ENCODE measurements at places on chromosomes 7 and 10. TPM values are rescaled to one million over a fixed set of nuclear protein-coding genes. Genes with fewer than 3 reads are reported as not detected.

Gene LLCFC1
- total RNA-seq: not detected

Gene TMEM26
- not detected for total RNA-seq

DNA sequence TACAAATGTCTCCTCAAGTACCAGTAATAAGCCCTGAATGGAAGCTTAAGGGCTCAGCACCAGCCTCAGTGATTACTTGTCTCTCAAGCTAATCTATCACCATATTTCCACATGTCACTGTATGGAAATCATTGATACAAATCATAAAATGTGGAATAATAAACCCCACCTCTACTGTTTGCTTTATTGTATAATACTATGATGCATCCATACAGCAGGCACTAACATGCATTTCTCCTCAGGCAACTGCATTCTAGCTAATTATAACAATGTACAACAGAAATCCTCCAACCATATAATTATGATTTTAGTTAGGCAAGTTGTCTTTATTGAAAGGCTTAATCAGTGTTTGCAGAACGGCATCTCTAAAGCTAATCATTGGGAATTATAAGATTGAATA is 26.2 kb downstream of the CRPPA start:
- DNase-seq: no peak

DNA sequence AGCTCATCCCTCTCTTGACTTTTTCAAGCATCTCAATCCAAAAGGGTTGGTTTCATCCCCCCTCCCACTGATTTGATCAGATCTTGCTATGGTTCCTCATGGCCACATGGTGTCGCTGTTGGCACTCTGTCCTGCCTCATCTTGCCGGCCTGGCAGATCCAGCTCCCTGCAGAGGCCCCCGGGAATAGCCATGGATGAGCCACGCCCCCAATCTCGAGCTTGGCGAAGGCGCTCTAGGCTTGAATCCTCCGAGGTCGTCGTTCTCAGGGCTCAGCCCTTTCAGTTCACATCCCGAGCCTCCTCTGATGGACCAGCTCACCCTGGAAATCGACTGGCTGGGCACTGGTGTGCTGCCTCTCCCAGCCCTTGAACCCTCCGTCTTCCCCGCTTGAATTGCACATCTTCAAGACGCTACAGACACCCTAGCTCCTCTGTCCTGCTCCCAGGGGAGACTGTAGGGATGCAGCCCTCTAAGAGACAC is 628.7 kb downstream of the TYW1 start:
- peak; percentile 61 for DNase-seq

DNA sequence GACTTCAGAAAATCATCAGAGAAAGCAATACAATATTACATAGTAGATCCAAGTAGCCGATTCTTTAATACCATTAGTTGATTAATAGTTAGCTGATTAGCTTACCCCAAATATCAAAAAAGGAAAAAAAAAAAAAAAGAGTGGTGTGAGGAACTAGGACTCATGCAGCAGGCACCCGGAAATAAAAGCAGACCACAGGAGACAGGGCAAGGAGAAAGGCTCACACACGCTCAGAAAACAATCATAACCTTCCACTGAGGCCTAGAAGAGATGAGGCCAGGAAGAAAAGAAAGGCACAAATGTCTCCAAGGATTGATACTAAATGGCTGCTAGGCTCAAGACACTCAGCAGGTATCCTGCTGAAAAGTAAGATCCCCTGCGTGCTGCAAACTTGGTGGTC is 25.9 kb downstream of the TRDMT1 start:
- DNase-seq: no peak

GRCh38 chr7:57370066-57370738 is 79.8 kb upstream of the ZNF716 start:
- DNase-seq: no peak

- no peak for DNase-seq
These were observed 1020.0 kb upstream of the GHITM start for GRCh38 chr10:83119346-83119745.

DNA sequence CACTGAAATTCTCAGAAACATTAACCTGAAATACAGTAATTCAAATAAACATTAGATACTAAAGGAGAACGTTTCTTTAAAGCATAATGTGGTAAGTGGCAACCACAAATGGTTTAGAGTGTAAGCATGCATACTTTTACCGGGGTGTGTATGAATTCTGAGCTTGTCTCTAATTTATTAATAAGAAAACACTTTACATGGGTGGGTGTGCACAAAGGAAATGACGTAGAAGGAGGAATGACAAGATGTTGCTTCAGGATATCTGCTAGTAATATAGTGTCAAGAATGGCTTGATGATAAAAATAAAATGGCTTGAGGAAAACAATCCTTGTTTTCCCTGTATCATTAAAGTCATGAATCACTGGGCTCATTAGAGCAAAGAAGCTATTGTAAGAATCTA is 92.5 kb downstream of the ARL4A start:
- peak; percentile 32 for DNase-seq

GRCh38 chr10:120606051-120606764 is 149.2 kb downstream of the PLPP4 start:
- DNase-seq: no peak

Gene NRG3
- total RNA-seq: 0.87 TPM

Gene CDK6
- total RNA-seq: 34.8 TPM

DNA sequence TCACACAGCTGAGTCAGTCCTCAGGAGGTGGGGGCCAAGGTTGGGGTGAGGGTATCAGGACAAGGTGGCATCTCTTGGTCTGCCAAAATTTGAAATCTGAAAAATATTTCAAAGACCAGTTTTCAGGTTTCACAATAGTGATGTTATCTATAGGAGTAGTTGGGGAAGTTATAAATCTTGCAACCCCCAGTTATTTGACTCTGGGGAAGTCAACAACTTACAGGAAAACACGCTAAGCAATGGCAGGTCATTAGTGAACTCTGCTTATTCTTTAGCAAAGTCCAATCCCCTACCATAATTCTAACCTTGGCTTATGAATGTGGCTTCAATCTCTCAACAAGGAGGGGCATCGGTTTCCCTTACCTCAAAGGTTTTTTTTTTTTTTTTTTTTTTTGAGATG is 94.9 kb downstream of the MARCHF5 start:
- DNase-seq: no peak

DNA sequence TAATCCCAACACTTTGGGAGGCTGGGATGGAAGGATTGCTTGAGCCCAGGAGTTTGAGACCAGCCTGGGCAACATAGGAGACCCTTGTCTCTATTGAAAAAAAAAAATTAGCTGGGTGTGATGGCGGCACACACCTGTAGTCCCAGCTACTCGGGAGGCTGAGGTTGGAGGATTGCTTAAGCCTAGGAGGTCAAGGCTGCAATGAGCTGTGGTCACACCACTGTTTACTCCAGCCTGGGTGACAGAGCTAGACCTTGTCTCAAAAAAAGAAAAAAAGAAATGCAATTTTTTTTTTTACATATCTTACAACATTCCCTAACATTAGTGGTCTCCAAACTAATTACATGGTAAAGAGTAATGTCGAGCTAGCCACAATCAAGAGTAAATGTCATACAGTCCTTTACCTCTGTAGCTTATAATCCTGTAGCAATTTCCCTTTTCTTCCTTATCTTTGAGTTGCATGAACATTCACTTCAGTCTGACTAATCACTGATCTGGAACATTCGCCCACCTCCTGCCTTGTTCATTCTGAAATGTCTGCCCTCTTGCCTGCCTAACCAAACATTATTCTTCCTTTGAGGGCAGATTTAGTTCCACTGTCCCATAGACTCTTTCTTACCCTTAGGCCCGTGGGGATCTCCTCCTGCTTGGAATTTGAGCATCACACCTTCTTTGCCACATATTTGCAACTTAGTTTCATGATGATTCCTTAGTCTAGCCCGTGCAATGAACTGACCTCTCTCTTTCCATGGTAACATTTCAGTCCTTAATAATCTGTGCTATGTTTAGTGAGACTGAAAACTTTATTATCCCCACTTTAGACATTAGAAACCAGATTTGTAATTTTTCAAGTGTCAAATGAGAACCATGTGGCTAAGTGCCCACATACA is 4.8 kb upstream of the VCL start:
- DNase-seq: no peak

Gene OPALIN
- not detected for total RNA-seq

- DNase-seq: no peak
These were observed 369.5 kb downstream of the PHF14 start for GRCh38 chr7:11343136-11343535.

Gene CPA4
- 11.6 TPM for total RNA-seq

Gene SLIT1
- 0.03 TPM for total RNA-seq

- no peak for DNase-seq
These were observed 550 bp upstream of the PLAU start for GRCh38 chr10:73910401-73910763.

- DNase-seq: no peak
These were observed 27.7 kb upstream of the CSGALNACT2 start for GRCh38 chr10:43110338-43111071.

Gene LRRC18
- total RNA-seq: not detected

Gene ZNF777
- 19.6 TPM for total RNA-seq

DNA sequence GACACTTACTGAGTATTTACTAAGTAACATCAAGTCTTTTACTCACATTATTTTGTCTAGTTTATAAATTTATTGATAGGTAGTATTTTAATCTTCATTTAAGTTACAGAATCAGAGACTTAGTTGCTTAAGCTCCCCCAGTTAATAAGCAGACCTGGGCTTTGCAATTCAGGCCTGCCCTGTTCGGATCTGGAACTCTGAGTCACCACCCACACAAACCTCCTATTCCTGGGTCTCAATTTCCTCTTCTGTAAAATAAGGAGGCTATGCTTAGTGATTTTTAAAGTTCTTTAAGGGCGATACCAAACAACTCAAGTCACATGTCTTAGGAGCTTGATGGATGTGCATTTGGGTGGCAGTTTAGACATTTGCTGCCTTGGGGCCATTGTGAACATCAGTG is 3.5 kb upstream of the MGAM start:
- no peak for DNase-seq

Gene HHEX
- 0.64 TPM for total RNA-seq

DNA sequence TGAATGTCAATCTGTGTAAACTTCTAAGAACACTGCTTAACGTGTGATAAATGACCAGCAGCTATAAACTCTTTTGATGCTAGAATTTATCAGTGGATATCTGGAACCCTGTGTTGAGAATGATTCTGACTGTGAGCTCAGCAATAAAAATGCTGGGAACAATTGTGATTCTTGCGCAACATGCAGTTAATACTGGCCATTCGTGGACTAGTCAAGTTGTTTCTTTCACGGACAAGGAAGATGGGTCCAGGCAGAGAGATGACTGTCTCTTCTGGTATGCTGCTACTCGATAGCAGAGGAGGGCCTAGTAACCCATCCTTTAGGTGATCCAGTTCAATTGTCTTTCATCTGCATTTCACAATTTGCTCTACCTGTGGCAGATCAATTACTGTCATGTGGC is 394.8 kb upstream of the IGFBP3 start:
- no peak for DNase-seq

DNA sequence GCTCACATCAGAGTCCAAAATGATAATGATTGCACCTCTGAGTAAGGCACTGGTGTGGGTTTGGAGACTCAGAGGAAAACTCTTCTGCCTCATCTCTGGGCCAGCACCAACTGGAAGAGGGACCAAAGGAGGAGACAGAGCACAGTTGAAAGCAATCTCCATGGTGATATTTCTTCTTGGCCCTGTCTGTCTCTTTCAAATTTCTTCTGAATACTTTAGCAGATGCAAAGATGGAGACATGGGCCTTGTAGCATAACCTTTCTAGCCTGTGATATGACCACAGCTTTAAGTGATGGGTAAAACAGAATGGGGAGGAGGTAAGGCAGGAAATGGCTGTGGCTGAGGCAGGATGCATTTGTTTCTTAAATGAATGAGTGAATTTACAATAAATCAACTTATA is 12.2 kb upstream of the GIMAP7 start:
- no peak for DNase-seq

Gene CRYGN
- not detected for total RNA-seq

DNA sequence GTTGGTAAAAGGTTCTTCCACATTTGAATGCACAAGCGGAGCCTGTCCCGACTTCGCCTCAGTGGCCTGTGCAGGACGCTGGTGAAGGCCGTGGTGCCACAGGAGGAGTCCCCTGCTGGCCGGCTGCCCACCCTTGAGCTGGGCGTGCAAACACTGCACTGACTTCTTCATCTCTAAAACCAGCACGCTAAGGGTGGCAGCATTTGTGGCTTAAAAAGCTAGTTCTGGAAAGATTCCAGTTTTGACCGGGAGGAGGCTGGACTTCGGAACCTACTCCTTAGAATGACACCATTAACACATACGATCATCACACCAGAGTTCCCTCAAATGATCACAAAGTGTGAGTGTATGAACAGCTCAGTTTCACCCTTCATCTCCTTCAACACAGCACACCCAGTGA is 102.4 kb downstream of the SMURF1 start:
- no peak for DNase-seq

GRCh38 chr10:1726861-1727260 is 10.5 kb downstream of the ADARB2 start:
- DNase-seq: no peak

Gene MAGI2
- total RNA-seq: 0.84 TPM

Gene HDAC9
- 21.5 TPM for total RNA-seq

- DNase-seq: no peak
These were observed 106.2 kb upstream of the DLX6 start for GRCh38 chr7:96899108-96899507.

DNA sequence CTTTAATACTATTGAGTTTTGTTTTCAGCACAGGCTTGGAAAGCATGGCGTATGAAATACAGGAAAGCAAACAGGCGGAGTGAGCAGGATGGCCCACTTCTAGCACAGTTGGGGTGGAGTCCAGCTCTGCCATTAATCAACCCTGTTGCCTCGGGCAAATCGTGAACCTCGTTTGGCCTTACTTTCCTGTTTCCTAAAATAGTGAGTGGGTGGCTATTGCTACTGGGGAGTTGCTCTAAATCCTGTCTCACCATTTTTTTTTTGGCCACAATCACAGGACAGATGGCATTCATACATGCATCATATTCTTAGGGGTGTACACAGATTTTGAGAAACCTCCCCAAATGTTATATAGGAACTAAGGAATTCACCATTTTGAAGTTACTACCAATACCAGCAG is 157.8 kb downstream of the ANLN start:
- DNase-seq: no peak

- no peak for DNase-seq
These were observed 326.9 kb upstream of the NPSR1 start for GRCh38 chr7:34331102-34331501.

Gene SLC39A12
- not detected for total RNA-seq

DNA sequence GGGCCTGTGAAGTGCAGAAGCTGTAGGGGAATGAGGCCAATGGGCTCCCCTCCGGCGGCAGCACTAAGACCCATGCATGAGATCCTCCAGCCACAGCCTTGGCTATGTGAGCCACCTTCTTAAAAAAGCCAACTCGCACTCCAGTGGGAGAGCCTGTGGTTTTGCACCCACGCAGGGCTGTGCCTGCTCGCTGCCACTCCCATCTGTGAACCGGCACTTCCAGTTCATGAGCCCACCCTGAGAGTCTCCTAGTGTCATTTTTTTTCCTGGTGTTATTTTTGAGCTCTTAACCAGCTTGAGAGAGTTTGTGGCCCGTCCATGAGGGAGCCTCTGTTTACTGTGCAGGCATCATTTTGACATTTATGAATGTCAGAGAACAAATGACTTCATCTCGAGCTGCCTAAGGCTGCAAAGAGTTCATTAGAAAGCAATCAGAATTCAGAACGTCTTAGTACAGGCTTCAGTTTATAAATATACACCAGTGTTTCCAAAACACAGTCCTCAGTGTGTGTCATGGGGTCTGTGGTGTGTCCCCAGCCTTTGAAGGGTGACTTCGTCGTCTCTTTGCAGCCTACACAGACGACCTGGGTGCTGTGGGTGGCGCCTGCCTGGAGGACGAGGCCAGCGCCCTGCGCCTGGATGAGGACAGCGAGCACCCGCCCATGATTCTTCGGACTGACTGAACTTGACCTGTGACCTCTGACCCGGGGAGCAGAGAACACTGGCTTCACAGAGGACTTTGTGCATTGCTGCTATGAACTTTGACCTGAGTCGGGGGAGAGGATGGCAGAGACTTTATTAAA is 40.4 kb downstream of the WIPI2 start:
- DNase-seq: no peak
